GM23248 (cell line): ENCODE measurements at places on chromosomes 5 and 9. TPM values are rescaled to one million over a fixed set of nuclear protein-coding genes. Genes with fewer than 3 reads are reported as not detected.
A peak's percentile ranks its signal among the peaks of the same experiment; 100 is the strongest.

OR1Q1 gene
- total RNA-seq = not detected in 2 replicates

FUT7 gene
- total RNA-seq = not detected in 2 replicates

DNA sequence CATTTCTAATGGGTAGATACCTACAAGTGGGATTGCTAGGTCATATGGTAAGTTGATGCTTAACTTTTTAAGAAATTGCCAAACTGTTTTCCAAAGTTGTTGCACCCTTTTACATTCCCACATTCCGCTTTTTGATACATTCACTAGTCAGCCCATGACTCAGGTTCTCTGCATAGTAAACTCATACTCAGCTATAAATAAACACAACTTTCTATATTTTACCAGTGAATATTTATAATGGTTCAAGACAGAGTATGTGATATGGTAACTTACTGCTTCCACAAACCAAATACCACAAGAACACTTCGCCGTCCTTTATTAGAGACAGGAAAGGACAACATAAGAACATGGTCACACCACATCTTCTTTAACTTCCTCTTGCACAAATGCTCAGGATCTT, 54.0 kb downstream of the PLPP1 start:
- peak overlapping the region; percentile 70 for H3K27ac ChIP-seq
- H3K27me3 ChIP-seq = no peaks in the 10 kb centered on the region
- peak overlapping the region; percentile 27 for H3K4me3 ChIP-seq
- peak; percentile 86 for DNase-seq

DNA sequence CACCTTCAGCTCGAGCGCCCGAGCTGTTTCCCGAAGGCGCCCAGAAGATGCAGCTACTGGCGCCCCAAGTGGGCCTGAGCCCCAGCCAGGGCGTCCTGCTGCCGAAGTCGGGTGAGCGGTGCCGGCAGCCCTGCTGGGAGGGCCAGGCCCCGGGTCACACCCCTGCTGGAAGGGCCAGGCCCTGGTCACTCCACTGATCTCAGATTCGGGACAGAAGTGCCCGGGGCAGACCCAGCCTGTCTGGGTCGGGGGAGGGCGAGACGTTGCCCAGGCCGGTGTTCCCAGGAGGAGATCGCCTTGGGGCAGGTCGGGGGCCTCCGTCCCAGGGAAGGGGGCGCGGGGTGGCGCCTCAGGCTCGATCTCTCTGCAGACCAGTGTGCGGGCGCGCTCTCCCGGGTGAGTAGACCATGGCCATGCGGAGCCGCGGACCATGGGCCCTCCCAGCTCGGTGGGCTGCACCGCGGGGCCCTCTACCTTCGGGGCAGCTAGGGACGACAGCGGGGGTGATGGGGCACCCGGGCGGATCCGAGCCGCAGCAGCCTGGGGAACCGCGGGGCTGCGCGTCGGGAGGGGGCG, 2.3 kb downstream of the LCNL1 start:
- no peak overlapping the region for H3K27ac ChIP-seq
- H3K4me1 ChIP-seq = no peaks in the 10 kb centered on the region
- no peaks in the 10 kb centered on the region for H3K36me3 ChIP-seq
- H3K4me3 ChIP-seq = no peak overlapping the region
